Dermis blood vessel endothelial cell (primary cell): ENCODE measurements at places on chromosomes 4 and X.

- DNase-seq, result no peak
Observed at GRCh38 chrX:125205918-125206665, 113.6 kb upstream of the TEX13C start.

DNA sequence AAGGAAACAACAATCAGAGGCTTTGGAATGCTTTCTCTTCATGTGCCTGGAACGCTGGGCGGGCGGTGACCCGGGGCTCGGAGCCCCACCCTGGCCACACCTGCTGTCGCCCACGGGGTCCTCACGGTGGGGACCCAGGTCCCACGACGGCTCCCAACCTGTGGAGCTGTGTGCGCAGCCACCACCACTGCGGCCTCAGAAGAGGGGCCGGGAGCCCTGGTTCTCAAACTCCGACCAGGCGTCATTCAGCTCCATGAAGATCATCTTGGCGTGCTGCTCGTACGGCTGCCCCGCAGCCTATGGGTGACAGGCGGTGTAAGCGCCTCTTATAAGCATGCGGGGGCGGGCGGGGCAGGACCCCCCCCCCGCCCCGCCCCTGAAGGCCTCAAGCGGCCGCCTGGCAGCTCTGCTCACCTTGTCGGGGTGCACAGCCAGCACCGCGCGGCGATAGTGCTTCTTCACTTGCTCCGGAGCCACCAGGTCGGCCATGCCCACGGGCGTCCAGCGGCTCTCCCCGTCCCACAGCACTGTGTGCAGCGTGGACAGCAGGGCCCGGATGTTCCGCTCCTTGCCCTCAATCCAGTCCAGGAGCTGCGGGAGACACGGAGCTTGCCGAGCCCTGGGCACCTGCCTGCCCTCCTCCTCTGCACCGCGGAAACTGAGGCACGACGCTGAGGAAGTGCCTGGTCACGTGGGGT is 23.7 kb upstream of the CPLX1 start:
- no peak for DNase-seq

DNA sequence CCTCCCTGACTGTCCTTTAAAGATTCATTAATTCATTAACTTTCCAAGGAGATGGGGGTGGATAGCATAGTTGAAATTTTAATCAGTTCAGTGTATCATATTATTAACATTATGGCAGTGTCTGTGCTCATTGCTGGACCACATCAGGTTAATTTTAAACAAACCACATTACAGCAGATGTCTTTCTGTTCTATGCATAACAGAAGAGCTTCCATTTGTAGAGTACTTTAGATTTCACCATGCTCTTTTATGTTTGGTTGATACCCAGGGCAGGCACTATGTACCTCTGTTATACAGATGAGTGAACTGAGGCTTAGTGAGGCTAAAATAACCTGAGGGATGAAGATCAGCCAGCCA is 41.1 kb downstream of the AFF2 start:
- DNase-seq, result no peak

GRCh38 chr4:114384629-114385028 is 214.0 kb upstream of the UGT8 start:
- peak; percentile 72 for DNase-seq

DNA sequence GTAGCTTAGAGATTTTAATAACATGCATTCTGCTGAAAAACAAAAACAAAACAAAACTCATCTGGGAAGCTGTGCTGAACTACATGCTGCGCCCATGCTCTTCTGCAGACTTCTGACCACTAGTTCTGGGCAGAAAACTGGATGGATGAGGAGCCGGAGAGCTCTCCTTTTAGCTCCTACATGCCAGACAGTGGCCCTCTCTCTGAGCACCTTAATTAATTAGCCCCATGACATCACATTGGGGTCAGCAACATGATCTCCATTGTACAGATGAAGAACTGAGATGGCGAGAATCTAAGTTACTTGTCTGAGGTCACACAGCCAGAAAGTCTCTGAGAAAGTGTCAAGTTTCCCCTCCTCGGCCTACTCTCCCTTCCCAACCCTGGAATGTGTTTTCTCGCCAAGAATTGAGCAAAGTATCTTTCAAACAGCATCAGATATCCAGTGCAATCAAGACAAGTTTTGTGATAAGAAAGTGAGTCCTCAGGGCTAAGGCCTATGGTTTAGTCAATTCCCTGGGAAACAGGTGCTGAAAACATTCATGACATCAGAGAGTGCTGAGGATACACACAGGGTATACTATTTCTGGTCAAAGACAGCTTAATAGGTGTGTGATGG is 21.6 kb downstream of the SCD5 start:
- DNase-seq, result no peak

- DNase-seq, result no peak
Observed at GRCh38 chr4:141107927-141108326, 25.3 kb downstream of the RNF150 start.

DNA sequence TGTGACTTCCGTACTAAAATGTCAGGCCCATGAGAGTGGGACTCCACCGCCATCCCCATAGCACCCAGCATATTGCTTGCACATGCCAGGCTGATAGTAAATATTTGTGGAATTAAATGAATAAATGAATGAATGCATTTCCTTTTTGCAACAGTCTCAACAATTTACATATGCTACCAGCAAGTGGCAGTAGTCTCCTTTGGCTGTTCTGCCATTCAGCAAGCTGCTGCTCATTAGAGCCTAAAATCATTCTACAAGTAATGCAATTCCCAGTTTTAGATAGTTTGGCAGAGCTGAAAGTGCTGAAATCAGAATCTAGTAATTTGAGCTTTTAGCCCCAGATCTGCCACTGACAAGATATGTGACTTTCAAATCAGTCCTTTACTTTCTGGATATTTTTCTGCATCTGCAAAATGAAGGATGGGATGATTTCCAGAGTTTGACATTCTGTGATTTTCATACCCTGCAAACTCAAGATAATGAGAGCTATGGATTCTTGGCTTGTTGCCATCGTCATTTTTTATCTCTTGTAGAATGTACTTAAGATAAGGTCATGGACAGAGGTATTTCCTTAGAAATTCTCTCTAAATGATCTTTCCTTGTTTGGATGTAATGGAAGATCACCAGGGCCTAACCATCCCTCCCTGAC is 35.7 kb upstream of the INTS6L start:
- DNase-seq, result peak; percentile 59

- no peak for DNase-seq
Observed at GRCh38 chr4:189463734-189464133, 476.9 kb upstream of the FRG1 start.

DNA sequence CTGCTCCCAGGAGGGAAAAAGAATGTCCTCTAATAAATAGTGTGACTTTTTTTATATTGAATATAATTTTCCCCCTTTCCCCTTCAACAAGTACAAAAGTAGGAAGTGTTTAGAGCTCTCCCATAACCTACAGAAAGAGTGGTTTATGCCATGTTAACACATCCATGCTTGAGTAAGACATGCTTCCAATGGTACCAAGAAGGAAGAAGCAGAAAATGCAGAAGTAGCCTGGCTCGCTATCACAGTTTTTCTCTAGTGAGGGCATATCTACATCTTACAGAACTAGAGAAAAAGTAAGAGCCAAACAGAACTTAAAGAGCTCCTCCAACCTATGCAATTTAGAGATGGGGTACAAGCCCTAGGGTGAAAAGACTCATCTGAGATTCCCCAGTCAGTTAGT is 82.5 kb downstream of the ARHGEF9 start:
- no peak for DNase-seq

DNA sequence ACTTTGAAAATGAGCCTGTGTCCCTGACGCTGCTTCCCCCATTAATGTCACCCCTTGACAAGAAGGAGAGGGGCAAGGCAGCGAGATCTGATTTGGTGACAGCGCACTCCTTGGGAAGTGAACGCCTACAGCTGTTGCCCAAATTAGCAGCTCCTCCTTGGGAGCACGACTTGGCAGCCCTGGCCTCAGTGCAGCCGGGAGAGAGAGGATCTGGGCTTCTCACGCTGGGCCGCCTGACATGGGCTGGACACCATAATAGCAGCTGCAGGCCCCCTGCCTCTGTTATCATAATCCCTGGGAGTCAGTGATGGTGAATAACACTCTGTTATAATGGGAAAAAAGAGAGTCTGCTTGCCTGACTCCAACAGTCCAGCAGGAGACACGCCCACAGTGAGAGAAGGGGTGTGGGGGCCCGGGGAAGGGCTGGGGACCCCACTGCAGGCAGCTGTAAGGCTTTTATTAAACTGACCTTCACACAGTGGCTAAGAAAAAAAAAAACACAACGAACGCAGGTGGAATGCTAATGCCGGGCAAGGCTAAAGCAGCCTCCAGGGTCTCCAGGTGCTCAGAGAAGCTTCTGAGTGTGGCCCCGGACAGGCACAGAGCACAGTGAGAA is 73.3 kb downstream of the PSAPL1 start:
- no peak for DNase-seq

GRCh38 chr4:107800706-107801105 is 24.0 kb upstream of the SGMS2 start:
- DNase-seq, result no peak

- no peak for DNase-seq
Observed at GRCh38 chr4:78707793-78708192, 68.4 kb upstream of the BMP2K start.

DNA sequence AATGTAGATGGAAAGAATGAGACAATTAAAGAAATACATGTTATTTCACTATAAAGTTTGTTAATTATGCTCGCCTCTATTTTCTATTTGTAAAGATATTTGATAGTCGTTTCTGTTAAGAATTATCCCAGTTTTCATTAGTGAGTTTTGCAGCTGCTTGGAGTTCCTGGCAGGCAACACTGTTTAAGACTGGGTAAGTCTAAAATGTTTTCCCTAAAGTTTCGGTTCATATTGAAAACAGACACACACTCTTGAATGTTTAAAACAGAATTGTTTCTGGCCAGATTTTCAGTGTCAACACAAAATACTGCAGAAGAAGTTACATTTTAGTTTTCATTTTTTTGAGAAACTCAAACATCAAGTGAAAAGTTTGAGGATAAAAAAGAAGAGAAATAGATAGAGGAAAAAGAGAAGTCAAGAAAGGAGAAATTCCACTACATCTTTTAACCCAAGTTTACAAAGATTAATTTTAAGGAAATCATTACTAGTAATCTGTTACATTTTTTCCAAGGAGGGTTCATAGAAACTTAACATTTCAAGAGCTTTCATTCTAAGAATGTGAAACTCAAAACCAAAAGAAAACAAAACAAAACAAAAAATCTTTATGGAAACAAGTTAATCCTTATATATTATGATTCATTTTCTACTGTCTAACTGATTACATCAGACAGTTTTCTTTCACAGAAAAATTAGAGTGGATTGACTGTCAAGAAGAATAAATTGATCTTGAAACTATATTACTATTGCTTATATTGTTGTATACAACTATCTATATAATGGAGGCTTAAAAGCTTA is 305.5 kb downstream of the FAT4 start:
- DNase-seq, result no peak

GRCh38 chr4:97507587-97508245 is 635.6 kb downstream of the STPG2 start:
- DNase-seq, result no peak
